ENCODE measurements at places on chromosomes 6 and 20. TPM values are rescaled to one million over a fixed set of nuclear protein-coding genes. Genes with fewer than 3 reads are reported as not detected.

ARMH2 gene
- polyA plus RNA-seq: not detected

DNPH1 gene
- polyA plus RNA-seq: 192 TPM

DNAH8 gene
- polyA plus RNA-seq: 0.01 TPM

NHSL1 gene
- 21.3 TPM for polyA plus RNA-seq

SCAF8 gene
- 36.2 TPM for polyA plus RNA-seq

TRIM10 gene
- polyA plus RNA-seq: 1.4 TPM

PHACTR1 gene
- 2.8 TPM for polyA plus RNA-seq

DAAM2 gene
- 12.9 TPM for polyA plus RNA-seq

BAG2 gene
- 0.81 TPM for polyA plus RNA-seq

BPIFB2 gene
- polyA plus RNA-seq: not detected

SOBP gene
- 1.6 TPM for polyA plus RNA-seq

GRIK2 gene
- polyA plus RNA-seq: not detected

CTAGE9 gene
- polyA plus RNA-seq: not detected

PRSS16 gene
- 18.4 TPM for polyA plus RNA-seq

FOXC1 gene
- 0.22 TPM for polyA plus RNA-seq

SNAP25 gene
- polyA plus RNA-seq: 2.2 TPM

B3GAT2 gene
- polyA plus RNA-seq: 0.12 TPM

RNF217 gene
- 0.54 TPM for polyA plus RNA-seq

PCK1 gene
- 165 TPM for polyA plus RNA-seq

SLC2A10 gene
- polyA plus RNA-seq: 0.27 TPM

ZNF292 gene
- polyA plus RNA-seq: 3.8 TPM

HLA-DPB1 gene
- polyA plus RNA-seq: 66.8 TPM
